ENCODE measurements at places on chromosomes 7 and 10.

DNA sequence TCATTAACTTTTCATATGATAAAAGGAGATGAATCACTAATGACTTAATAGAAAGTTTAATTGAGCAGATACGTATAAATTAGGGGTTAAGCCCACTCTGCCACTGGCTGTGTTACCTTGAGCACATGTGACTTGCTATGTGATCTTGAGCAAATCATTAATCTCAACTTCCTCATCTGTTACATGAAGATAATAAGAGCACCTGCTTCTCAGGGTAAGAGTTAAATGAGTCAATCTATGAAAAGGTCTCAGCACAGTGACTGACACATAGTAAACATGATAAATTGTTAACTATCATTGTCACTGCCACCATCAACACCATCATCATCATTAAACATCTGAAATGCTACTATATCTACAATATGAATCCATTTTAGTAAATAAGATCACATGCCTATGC is 110.8 kb downstream of the TPK1 start:
- DNase-seq = no peak

GRCh38 chr10:94521276-94522250 is 24.0 kb upstream of the HELLS start:
- DNase-seq = no peak

DNA sequence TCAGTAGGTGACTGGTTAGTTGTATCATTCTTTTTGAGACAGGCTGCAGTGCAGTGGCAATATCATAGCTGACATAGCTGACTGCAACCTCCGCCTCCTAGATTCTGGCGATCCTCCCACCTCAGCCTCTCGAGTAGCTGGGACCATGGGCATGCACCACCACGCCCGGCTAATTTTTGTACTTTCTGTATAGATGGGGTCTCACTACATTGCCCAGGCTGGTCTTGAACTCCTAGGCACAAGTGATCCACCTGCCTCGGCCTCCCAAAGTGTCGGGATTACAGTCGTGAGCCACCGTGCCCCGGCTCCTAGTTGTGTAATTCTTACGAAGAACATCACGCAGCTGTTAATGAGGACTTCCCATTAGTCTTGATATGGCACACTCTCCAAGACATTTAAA is 123.4 kb upstream of the VKORC1L1 start:
- no peak for DNase-seq

- DNase-seq = no peak
Measured at GRCh38 chr10:28942012-28942411, 264.7 kb downstream of the BAMBI start.

GRCh38 chr10:64394744-64395143 is 873.5 kb downstream of the REEP3 start:
- no peak for DNase-seq

- no peak for DNase-seq
Measured at GRCh38 chr7:112573302-112574039, 92.7 kb downstream of the LSMEM1 start.

DNA sequence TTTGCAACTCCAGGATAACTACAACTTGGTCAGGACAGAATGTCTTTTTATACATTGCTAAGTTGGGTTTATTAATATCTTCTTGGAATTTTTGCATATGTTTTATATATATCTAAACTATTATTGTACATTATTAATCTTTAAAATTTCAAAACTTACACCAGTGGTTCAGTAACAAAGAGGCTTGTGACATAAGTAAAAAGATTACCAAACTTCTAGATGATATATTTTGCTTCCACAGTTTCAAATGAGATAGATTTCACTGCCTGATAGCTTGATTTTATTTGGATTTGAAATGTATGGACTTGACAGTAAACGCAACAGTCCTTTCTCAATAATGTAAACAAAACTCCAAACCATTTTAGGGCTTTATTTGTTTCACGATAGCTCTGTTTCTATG is 701.2 kb upstream of the IGFBP3 start:
- no peak for DNase-seq

Measured in posterior vena cava (tissue), 2 donors.